ENCODE measurements at places on chromosomes 5 and 9. TPM values are rescaled to one million over a fixed set of nuclear protein-coding genes. Genes with fewer than 3 reads are reported as not detected.

- no peak overlapping the region for H3K27ac ChIP-seq
- no peaks in the 10 kb centered on the region for H3K4me1 ChIP-seq
- no peaks in the 10 kb centered on the region for H3K27me3 ChIP-seq
- no peak overlapping the region for H3K4me3 ChIP-seq
- peaks cover 12% of the 10 kb centered on the region for H3K36me3 ChIP-seq
Observed at GRCh38 chr5:168813184-168813968, 234.2 kb upstream of the PANK3 start.

Gene GPR150
- 0.18 TPM for total RNA-seq

- no peak for DNase-seq
- no peaks in the 10 kb centered on the region for H3K4me1 ChIP-seq
Observed at GRCh38 chr9:108347463-108348188, 508.2 kb downstream of the ACTL7B start.

GRCh38 chr5:157290981-157291711 is 25.2 kb downstream of the CYFIP2 start:
- H3K36me3 ChIP-seq: no peaks in the 10 kb centered on the region
- H3K4me1 ChIP-seq: no peaks in the 10 kb centered on the region
- no peak overlapping the region for H3K27ac ChIP-seq
- no peaks in the 10 kb centered on the region for H3K27me3 ChIP-seq
- DNase-seq: no peak
- no peak overlapping the region for H3K4me3 ChIP-seq

Gene CCDC192
- not detected for total RNA-seq

Gene SPAAR
- total RNA-seq: 3.3 TPM

Gene IRX4
- not detected for total RNA-seq

GRCh38 chr5:179342577-179342976 is 2.7 kb downstream of the ADAMTS2 start:
- no peaks in the 10 kb centered on the region for H3K4me1 ChIP-seq
- no peak for DNase-seq
- H3K36me3 ChIP-seq: no peaks in the 10 kb centered on the region
- H3K27me3 ChIP-seq: peaks cover 10% of the 10 kb centered on the region
- H3K27ac ChIP-seq: no peak overlapping the region
- H3K4me3 ChIP-seq: no peak overlapping the region

Gene OMD
- total RNA-seq: 2.4 TPM

DNA sequence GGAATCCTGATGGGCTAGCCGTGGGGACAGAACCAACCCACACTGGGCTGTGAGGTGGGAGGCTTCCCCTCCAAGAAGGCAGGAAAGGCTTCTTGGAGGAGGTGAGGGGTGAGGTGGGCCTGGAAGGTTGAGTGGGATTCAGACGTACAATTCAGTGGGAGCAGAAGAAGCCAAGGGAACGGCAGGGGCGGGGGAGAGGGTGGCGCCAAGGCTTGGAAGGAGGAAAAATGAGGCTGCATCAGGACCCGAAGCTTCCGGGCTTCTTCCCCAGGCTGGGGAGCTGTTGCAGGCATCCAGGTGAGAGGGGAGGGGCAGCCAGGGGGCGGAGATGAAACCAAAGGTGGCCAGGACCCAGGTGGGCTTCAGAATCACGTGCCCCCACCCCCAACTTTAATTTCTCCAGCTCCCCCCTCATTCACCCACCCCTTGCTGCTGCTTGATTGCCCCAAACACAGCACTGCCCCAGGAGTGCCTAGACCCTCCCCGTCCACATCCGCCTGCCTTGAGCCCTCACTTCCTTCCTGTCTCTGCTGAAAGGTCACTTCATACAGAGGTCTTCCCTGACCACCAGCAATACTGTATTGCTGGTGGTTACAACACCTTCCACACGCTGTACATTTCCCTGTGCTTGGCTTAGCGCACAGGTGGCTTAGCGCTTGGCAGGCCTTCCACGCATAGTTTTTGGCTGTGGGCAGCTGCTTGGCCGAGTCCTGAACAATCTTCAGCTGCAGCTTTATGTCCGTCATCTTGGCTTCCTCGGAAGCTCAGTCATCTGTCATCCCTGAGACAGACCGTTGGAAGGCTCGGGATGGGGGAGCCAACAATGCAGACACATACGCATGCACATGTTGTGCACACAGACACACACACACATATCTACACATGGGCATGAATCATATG is 193.5 kb downstream of the RGS3 start:
- H3K27me3 ChIP-seq: no peaks in the 10 kb centered on the region
- H3K27ac ChIP-seq: no peak overlapping the region
- peaks cover 3% of the 10 kb centered on the region for H3K4me1 ChIP-seq
- H3K36me3 ChIP-seq: no peaks in the 10 kb centered on the region

Gene KCNN2
- 18.5 TPM for total RNA-seq

Gene CEL
- total RNA-seq: 1.3 TPM

All from adrenal gland (tissue), 19 donors.